ENCODE measurements at places on chromosomes 4 and X.

DNA sequence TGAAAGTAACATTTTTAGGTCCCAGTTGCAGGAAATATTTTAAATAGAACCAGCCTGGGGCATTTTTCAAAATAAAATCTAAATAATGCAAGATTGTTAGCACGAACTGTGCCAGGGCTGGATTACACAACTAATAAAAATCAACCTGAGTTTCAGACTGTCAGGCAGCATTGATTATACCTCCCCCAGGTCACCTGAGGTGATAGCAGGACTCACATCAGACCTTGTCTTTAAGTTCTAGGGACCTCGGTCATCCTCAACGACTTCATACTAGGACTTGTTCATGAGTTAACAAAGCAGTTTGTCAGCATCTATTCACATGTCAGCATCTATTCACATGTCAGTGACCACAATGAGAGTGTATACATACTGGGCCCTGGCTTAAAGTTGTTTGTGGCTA lies 8.7 kb upstream of the TEX13A start:
- no peak for DNase-seq

DNA sequence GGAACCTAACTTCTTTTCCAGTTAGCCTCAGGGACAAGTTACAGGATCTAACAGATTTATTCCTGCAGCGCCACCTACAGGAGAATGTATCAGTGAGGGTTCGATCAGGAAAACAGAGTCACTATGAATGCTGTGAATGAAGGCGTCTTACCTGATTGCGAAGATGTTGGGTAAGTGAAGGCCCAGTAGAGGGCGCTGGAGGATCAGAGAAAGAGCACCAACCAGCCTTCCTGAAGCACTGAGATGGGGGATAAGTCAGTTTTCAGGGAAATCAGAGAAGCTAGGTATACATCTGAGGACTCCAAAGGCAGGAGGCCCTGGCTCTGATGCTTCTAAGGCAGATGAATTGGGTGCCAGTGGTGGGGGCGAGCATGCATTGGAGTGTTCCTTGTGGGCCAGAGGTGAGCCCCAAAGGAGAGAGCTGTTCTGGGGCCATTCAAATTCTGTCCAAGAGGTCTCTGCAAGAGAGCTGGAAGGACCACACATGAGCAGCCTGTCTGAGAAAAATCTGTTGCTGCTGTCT lies 169.9 kb upstream of the AADAT start:
- no peak for DNase-seq

- no peak for DNase-seq
Observed at GRCh38 chrX:38634665-38635064, 73.3 kb downstream of the TSPAN7 start.

DNA sequence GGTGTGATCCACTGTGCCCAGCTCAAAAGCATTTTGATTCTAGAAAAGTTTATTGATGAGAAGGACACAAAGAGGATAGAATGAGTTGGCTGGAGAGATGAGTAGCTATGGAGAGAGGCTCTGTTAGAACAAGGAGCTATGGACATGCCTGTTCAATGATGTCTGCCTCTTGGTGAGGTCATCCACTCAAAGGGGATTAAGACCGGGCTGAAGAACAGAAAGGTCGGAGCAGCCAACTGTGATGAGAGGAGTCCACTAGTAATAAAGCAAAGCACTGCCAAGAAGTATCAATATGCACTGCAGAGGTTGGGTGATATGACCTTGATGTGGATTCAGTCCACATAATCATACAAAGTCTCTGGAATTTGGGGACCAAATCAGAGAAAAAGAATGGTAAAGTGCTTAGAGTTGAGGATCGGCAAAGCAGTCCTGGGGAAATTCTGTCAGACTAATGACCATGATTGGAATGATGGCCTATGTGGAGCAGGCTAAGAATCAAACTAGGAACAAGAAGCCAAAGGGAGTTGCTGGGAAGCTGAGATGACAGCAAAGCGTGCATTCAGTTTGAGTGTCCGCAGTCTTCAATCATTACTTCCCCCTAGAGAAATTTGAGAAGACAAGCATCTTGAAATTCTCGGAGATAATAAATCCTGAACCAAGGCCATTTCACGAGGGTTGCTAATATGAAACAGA lies 55.7 kb upstream of the MMAA start:
- no peak for DNase-seq

- no peak for DNase-seq
Observed at GRCh38 chr4:54439831-54440243, 210.7 kb downstream of the PDGFRA start.

DNA sequence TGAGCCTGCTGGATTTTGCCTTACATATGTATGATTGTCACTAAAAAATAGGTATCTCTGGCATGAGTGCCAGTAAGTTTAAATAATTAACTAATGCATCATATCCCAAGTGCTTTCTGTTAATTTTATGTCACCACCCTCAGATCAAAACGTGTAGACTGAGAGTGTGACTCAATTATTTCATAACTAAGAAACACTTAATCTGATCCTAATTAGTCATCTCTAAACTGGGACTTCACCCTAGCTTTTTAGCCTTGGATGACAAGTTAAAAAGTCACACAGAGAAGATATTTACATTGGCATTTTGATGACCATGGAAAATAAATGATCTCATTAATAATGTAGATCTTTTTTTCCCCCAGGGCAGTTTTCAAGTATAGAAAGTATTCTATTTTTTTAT lies 23.1 kb upstream of the SLC6A14 start:
- DNase-seq, result no peak

GRCh38 chr4:70855464-70855863 lies 15.8 kb upstream of the GRSF1 start:
- no peak for DNase-seq

DNA sequence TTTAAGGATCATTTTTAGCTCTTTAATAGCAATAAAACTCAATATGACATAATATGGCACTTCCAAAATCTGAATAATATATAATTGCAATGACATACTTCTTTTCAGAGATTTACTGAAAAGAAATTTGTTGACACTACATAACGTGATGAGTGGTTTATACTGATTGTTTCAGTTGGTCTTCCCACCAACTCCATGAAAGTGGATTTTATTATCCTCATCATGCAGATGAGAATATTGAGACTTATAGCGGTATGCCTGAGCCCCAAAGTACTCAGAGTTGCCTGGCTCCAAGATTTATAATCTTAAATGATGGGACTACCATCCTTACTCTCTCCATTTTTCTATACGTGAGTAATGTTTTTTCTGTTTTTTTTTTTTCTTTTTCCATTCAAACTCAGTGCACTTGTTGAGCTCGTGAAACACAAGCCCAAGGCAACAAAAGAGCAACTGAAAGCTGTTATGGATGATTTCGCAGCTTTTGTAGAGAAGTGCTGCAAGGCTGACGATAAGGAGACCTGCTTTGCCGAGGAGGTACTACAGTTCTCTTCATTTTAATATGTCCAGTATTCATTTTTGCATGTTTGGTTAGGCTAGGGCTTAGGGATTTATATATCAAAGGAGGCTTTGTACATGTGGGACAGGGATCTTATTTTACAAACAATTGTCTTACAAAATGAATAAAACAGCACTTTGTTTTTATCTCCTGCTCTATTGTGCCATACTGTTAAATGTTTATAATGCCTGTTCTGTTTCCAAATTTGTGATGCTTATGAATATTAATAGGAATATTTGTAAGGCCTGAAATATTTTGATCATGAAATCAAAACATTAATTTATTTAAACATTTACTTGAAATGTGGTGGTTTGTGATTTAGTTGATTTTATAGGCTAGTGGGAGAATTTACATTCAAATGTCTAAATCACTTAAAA lies 15.3 kb downstream of the ALB start:
- DNase-seq, result no peak

GRCh38 chrX:123185721-123186120 lies 1.6 kb downstream of the GRIA3 start:
- no peak for DNase-seq
